ENCODE measurements at places on chromosomes 1 and 21. TPM values are rescaled to one million over a fixed set of nuclear protein-coding genes. Genes with fewer than 3 reads are reported as not detected.

The CENPF gene
- total RNA-seq = 10.3 TPM

The DENND2C gene
- 1.3 TPM for total RNA-seq

The SEMA4A gene
- total RNA-seq = 0.93 TPM

The CSF1 gene
- 62.4 TPM for total RNA-seq

The THEM5 gene
- total RNA-seq = not detected

The APH1A gene
- total RNA-seq = 151 TPM

The IVL gene
- total RNA-seq = not detected

The RGS13 gene
- total RNA-seq = not detected

The S100A7 gene
- not detected for total RNA-seq

The LINGO4 gene
- not detected for total RNA-seq

The LAMC1 gene
- 629 TPM for total RNA-seq

The CLCA4 gene
- not detected for total RNA-seq

The DENND2D gene
- total RNA-seq = 3.4 TPM

The PLA2G2F gene
- not detected for total RNA-seq

The PKN2 gene
- total RNA-seq = 29.1 TPM

The OLIG2 gene
- total RNA-seq = not detected

The KHDC4 gene
- 34.8 TPM for total RNA-seq

The HCRTR1 gene
- total RNA-seq = 0.58 TPM

The ZBTB40 gene
- total RNA-seq = 11.4 TPM

The OPRD1 gene
- total RNA-seq = not detected

The MXRA8 gene
- total RNA-seq = 25.8 TPM
